ENCODE measurements at places on chromosomes 16 and 17.

DNA sequence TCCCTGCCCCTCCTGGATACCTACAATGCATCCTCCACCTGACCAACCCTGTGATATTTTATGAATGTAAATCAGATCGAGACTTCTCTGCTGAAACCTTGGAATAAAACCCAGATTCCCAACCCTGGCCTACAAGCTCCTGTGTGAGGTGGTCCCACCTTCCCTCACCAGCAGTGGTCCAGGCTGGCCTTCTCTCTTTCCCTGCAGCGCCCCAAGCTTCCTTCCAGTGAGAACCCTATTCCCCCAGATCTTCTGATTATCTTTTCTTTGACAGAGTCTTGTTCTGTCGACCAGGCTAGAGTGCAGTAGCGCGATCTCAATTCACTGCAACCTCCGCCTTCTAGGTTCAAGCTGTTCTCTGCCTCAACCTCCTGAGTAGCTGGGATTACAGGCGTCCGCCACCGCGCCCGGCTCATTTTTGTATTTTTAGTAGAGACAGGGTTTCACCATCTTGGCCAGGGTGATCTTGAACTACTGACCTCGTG, 2.5 kb upstream of the HELZ start:
- peak; percentile 43 for DNase-seq

DNA sequence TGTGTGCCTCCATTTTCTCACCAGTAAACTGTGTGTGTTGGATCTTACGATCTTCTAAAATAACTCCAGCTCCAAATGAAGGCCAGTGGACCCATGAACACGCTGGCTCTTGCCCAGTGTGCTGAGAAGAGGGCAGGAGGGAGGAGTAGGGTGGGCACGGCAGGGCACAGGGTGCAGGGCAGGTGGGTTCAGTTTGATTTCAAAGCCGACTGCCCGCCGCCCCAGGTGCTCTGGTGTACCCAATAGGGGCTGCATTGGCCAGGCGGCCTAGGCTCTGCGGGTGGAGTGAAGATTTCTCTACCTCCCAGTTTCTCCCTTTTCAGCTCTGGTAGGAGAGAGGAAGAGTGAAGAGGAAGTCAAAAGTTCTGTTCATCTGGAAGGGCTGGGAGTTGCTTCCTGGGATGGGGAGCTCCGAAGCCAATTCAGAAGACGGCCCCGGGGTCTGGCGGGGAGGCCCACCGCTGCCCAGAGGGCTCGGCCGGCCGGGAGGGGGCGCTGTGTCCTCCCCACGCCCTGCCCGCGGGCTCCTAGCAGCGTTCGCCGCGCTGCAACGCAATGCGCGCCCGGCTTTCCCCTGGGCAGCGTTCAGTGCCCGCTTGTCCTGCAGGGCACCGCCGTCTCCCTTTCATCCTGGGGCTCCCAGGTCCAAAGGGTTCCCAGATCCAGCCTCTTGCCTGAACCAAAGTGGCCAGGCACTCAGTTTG, 1.1 kb upstream of the CRHR1 start:
- DNase-seq = no peak

DNA sequence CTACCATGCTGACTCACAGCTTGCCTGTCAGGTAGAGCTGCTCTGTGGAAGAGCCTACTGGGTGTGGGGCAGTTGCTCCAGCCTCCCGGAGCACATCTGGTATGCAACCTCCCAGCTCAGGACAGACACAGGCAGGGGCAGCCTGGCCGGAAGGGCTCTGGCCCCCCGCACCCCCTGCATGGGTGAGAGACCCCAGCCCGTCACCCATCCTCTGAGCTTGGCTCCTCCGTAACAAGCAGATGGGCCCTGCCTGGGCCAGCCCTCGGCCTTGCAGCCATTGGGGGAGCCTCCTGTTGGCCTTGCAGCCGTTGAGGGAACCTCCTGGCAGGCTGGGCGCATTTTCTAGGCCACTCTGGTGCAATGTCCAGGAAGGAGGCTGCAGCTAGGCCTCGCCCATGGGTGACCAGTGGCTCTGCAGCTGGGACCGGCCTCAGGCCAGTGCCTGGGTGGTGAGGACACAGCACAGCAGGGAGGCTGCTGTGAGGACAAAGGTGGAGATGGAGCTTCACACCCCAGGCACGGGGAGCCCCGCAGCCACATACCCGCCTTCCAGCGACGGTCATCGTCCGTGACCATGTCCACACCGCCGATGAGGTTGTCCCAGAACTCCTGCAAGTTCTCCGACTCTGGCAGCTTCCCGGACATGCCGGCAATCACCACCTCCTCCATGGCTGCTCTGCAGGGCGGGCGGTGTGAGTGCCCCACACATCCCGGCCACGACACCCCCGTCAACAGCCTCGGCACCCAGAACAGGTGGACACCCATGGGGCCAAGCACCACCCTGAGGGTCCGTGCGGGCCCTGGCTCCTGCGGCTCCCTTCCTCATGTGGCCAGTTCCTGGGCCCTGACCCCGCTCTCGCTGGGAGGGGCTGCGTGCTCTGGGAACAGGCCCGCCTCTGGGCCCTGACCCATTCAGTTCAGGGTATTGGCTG, 2.0 kb downstream of the FASN start:
- DNase-seq = no peak

DNA sequence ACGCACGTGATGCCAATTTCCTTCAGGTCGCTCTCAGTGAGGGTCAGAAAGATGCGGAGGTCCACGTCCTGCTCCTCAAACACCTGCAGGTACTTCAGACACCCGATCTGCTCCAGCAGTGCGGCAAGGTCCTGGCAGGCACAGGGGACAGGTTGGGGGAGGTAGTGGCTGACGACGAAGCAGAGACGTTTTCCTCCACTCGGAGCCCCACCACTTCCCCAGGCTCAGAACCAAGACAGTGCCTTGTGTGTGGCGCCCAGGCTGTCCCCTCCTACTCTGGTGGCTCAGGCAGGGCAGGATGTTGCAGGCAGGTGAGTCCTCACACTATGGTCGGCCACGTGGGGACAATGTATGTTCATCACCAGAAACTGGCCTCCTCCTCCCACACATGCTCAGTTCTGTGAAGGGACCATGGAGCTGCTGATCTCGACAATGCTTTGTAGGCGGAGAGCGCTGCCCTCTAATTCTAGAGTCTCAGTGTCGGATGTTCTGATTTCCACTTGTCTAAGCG, 5.7 kb downstream of the NUDT16L1 start:
- no peak for DNase-seq

- peak; percentile 76 for DNase-seq
Measured at GRCh38 chr16:86305440-86305839, 204.9 kb upstream of the FOXF1 start.

- DNase-seq = no peak
Measured at GRCh38 chr16:52312716-52313115, 234.2 kb downstream of the TOX3 start.

DNA sequence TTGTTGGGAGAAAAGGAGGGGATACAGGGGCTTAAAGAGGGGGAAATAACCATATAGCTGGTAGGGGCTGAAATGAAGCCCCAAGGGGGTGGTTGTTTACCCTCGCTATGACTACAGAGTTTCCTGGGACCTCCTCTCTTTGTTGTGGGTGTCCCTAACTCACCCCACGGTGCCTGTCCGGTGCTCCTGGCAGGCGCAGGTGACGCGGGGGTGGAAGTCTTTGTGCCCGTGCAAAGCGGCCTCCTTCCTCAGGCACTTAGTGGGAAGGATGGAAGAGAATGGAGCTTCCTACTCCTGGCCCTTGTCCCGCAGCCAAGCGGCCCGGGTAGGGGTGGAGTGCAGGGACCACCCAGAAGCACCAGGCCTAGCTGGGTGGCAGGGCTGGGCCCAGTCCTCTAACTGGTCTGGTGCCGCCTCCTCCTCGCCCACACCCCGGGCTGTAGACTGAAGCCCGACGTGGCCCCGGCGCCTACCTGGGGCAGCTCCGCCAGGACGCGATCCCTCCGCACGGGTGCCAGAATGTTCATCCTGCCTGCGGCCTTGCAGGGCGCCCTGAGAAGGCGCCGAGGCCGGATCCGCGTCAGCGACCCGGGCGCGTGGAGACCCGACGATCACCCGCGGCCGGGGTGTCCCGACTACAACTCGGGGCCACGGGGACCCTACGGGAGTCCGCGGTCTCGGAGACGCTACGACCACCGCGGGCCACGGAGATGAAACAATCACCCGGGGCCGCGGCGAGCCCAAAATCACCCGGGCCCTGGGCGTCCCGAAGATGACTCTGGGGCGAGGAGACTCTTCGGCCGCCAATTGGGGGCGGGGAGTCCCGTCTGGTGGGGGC, 709 bp downstream of the RAB34 start:
- DNase-seq = no peak

- DNase-seq = no peak
Measured at GRCh38 chr16:66651474-66651765, 45.1 kb downstream of the CMTM4 start.

- DNase-seq = no peak
Measured at GRCh38 chr17:76199469-76199868, 40.8 kb downstream of the RNF157 start.

DNA sequence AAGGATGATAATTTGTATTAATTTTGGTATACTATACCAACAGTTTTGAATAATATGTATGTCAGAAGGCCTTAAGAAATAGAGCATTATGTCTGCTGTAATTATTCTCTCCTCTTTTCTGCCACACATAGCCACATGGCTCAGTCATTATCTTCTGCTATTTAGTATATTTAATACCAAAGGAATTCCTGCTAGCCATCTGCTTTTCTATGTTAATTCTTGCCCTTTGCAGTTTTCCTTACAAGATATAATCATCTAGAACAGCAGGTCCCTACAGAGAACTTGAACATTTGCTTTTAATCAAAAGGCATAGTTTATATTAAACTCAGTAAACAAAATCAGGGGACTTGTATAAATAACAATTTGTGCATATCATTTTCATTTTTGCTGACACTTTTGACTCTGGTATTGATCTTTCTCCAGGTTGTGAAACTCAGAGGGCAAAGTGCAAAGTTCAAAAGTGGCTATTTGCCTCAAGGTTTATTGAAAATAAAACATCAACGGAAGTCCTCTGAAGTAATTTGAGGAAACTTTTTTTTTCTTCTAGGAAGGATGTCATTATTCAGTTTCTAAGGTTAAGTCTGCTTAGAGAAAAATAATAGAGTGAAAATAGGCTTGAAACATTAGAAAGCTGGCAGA, 702.0 kb downstream of the KCNJ2 start:
- no peak for DNase-seq
